ENCODE measurements at places on chromosomes 6 and 20.

DNA sequence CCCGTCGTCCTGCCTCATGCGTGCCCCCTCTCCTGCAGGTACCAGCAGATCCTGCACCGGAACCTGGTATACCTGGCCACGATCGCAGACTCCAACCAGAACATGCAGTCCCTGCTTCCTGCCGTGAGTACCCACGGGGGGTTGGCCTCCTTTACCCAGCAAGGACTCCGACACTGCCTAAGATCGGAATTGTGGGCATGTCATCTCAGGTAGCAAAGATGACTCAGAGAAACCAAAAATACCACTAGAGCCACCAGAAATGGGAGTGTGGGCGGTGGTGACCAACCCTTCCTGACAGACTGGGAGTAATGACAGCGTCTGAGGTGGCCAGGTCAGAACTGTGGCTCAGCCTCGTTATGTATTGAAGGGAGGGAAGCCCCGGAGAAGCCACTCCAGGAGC is 16.3 kb downstream of the SS18L1 start:
- DNase-seq = no peak

- no peak for DNase-seq
Measured at GRCh38 chr20:22862671-22863230, 172.4 kb upstream of the SSTR4 start.

GRCh38 chr6:82322386-82322785 is 41.2 kb upstream of the TPBG start:
- no peak for DNase-seq

GRCh38 chr6:88709819-88710246 is 253.6 kb downstream of the RNGTT start:
- no peak for DNase-seq

- DNase-seq = peak; percentile 68
Measured at GRCh38 chr6:30325150-30325872, 1.4 kb upstream of the TRIM39 start.

Data from activated CD4-positive, CD25-positive, alpha-beta regulatory T cell treated with anti-CD3 and anti-CD28 coated beads, Interleukin-2, amount 50 U/mL, for 16 hours (primary cell).